ENCODE measurements at places on chromosomes 5 and 9. TPM values are rescaled to one million over a fixed set of nuclear protein-coding genes. Genes with fewer than 3 reads are reported as not detected.

Gene TMEM215
- total RNA-seq = not detected

DNA sequence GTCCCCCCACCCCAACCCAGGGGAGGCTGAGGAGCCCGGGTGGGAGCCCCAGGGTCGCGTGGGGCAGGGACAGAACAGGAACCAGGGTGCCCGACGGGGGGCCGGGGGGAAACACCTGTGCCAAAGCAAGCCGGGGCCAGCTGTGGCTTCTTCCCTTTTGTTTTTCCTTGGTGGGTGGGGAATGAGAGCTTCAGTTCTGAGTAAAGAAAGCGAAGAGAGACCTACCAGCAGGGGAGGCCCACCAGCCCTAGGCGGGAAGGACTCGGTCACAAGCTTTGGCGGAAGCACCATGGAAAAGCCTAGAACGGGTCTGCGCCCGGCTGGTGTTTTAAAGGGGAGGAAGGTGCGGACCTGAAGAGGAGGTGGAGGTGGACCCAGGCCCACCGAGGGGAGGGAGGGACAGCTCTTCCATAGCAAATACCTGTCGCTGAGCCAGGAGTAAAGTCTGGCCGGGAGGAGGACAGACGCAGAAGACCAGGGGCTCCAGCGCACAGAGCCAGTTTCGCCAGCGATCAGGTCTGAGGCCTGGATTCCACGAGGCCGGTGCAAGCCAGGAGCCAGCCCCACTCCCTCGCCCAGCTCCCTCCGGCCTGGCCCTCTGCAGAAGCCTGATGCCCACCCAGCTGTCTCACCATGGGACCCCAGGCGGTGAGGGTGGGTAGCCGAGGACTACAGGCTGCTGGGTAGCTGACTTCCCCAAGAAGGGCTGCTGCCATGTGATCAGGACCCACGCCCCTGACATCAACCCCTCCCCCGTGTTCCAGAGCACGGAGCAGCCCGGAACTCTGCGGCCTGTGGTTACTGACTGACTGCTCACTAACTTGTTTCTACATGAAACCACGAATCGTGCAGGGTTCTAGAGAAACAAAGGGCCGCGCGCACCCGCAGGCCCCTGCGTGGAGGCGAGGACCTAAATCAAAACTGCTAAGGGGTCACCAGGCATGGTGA is 849 bp upstream of the MGAT1 start:
- H3K4me3 ChIP-seq = peak overlapping the region; percentile 88
- DNase-seq = peak; percentile 76
- H3K27ac ChIP-seq = peak overlapping the region; percentile 97

GRCh38 chr5:137659209-137659608 is 76.7 kb downstream of the KLHL3 start:
- no peaks in the 10 kb centered on the region for H3K27me3 ChIP-seq
- H3K4me1 ChIP-seq = peaks cover 8% of the 10 kb centered on the region
- no peaks in the 10 kb centered on the region for H3K36me3 ChIP-seq
- no peak for DNase-seq
- no peak overlapping the region for H3K4me3 ChIP-seq

GRCh38 chr5:137486707-137487106 is 12.4 kb downstream of the SPOCK1 start:
- no peaks in the 10 kb centered on the region for H3K4me1 ChIP-seq
- no peaks in the 10 kb centered on the region for H3K36me3 ChIP-seq
- no peak for DNase-seq
- no peak overlapping the region for H3K27ac ChIP-seq
- H3K27me3 ChIP-seq = no peaks in the 10 kb centered on the region
- H3K4me3 ChIP-seq = no peak overlapping the region

- H3K27ac ChIP-seq = no peak overlapping the region
- no peaks in the 10 kb centered on the region for H3K36me3 ChIP-seq
- no peaks in the 10 kb centered on the region for H3K4me1 ChIP-seq
- DNase-seq = no peak
Observed at GRCh38 chr9:78918976-78919375, 622.1 kb downstream of the PSAT1 start.

GRCh38 chr9:100290714-100291113 is 62.0 kb downstream of the TEX10 start:
- peaks cover 5% of the 10 kb centered on the region for H3K36me3 ChIP-seq
- H3K4me1 ChIP-seq = no peaks in the 10 kb centered on the region
- H3K27ac ChIP-seq = no peak overlapping the region
- DNase-seq = no peak

DNA sequence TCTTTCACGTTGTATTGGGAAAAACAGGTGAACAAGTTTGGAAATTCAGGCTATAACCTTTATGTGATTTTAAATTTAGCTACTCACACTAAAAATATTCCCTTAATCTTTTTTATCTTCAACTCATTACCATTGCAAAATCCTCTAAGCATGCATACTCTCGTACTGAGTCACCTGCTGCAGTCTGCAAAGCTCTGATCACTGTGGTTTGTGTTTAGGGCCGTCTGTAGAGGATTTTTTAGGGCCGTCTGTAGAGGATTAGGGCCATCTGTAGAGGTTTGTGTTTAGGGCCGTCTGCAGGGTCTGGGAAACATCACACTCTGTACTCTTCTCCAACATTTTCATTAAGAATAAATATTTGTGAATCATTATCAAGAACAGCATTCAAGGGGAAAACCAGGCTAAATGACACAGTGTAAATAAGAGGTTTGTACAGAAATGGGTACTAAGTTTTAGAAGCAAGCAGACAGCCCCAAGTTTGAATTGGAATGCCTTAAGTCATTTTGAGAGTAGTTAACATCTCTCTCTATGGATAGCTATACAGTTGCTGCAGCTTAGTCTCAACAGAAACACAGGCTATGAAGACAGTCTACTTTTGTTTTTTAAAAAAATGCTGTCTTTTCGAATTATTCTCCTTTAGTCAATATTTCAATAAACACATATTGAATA is 155.0 kb upstream of the TSLP start:
- no peak overlapping the region for H3K4me3 ChIP-seq
- H3K4me1 ChIP-seq = peaks cover 11% of the 10 kb centered on the region

DNA sequence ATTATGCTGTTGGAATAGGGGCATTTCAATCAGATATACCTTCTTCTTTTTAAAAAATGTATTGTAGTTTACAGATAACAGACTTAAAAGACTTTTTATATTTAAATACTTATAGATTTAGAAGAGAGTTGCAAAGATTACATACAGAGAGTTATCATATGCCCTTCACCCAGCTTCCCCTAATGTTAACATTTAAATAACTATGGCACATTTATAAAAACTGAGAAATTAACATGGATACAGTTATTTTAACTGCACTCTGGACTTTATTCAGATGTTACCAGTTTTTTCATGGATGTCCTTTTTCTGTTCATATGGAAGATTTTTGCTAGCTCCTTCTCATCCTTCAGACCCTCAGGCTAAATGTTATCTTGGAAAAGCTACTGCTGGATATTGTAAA is 123.2 kb downstream of the DOCK2 start:
- H3K27me3 ChIP-seq = no peaks in the 10 kb centered on the region
- no peaks in the 10 kb centered on the region for H3K4me1 ChIP-seq
- no peak for DNase-seq
- no peak overlapping the region for H3K27ac ChIP-seq
- H3K4me3 ChIP-seq = no peak overlapping the region

DNA sequence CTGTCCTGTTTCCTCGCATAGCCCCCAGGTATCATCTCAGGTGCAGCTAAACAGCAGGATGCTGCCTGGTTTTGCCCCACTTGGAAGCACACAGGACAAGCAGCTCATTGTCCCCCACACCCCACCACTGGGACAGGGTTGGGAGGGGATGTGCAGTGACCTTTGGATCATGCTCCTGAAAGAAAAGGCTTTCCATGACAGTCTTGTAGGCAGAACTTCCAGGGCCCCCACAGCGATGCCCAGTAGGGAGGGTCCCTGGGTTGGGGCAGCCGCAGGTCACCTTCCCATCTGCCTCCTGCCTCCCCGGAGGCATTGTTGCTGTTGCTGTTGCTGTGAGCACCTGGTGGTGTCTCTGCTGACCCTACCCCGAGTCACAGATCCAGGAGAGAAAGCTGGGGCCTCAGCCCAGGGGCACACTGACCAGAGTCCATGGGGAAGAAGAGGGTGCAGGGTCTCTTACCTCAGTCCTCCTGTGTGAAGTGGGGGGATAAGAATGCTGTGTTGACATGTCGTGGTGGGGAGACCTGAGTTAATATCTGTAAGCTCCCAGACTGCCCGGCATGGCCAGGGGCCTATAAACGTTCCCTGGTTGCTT is 8.5 kb downstream of the CEP72 start:
- H3K4me3 ChIP-seq = no peak overlapping the region
- peaks cover 18% of the 10 kb centered on the region for H3K36me3 ChIP-seq
- H3K4me1 ChIP-seq = no peaks in the 10 kb centered on the region

DNA sequence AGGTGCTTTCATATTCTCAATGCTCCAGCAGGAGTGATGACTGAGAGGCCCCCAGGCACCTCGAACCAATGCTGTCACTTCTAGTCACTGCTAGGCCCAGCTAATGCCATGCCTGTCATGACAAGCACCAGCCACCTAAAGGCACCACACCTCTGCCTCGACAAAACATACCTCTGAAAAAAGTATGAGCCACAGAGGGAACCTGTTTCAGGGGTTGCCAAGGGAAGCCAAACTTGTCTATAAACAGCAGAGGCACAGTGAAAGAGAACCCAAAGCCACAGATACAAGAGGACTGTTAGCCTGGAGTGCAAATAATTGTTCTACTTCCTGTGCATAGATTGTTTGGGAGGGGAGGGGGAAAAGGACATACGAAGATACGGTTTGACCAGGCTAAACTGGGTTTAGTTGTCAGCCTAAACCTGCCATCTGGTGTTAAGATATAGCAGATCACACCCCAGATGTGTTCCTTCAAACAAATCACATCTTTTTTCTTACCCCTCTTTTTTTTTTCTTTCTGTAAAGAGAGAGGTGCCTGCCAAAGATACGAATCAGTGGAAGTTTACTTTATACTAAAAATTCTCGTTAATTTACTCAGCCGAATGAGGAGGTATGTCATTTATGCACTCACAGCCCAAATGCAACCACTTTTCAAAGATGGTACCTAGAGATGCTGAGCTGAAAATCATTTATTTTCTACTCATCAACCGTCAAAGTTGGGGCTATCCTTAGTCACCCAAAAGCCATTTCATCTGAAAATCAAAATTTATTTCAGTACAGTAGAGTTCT is 45.7 kb downstream of the BNC2 start:
- H3K4me3 ChIP-seq = no peak overlapping the region
- H3K27ac ChIP-seq = peak overlapping the region; percentile 53
- no peaks in the 10 kb centered on the region for H3K4me1 ChIP-seq
- H3K27me3 ChIP-seq = no peaks in the 10 kb centered on the region

GRCh38 chr9:119968836-119969707 is 599.8 kb upstream of the BRINP1 start:
- no peaks in the 10 kb centered on the region for H3K27me3 ChIP-seq
- H3K4me1 ChIP-seq = peaks cover 5% of the 10 kb centered on the region
- no peak overlapping the region for H3K27ac ChIP-seq

DNA sequence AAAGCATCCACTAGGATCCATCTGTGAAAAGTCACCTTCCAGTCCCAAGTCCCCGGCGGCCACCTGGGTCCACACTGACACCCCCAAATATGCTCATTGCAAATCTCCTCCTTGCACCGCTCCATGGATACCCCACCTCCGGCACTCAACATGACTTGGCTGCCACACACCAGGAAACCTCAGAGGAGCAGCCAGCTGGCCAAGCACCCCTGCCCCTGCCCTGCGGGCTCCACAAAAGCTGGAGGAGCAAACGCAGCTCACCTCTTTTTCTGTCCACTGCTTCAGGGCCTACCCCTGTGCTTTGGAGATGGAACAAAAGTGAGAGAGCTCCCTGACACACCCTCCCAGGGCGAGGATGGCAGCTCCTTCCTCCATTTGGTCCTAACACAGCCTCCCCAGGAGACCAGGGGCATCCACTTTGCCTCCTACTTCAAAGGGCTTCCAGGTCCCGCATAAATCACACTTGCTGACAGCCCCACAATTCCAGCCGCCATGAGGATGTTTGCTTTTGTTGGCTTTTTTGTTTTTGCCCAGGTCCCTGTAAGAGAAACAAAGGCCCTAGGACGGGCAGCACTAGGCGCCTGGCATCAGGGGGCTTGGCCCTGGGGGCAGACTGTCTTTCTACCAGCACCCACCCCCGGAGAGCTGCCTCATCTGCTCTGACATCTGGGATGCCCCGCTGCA is 14.8 kb downstream of the ROR2 start:
- peak overlapping the region; percentile 65 for H3K27ac ChIP-seq
- DNase-seq = no peak
- no peaks in the 10 kb centered on the region for H3K36me3 ChIP-seq

- H3K4me3 ChIP-seq = no peak overlapping the region
- H3K27ac ChIP-seq = no peak overlapping the region
- H3K4me1 ChIP-seq = no peaks in the 10 kb centered on the region
- no peaks in the 10 kb centered on the region for H3K27me3 ChIP-seq
- H3K36me3 ChIP-seq = no peaks in the 10 kb centered on the region
Observed at GRCh38 chr5:84961903-84962302, 577.2 kb upstream of the EDIL3 start.

- no peaks in the 10 kb centered on the region for H3K4me1 ChIP-seq
- peaks cover 40% of the 10 kb centered on the region for H3K27me3 ChIP-seq
- H3K36me3 ChIP-seq = no peaks in the 10 kb centered on the region
- no peak overlapping the region for H3K4me3 ChIP-seq
- H3K27ac ChIP-seq = no peak overlapping the region
Observed at GRCh38 chr5:151338734-151339133, 8.6 kb downstream of the SLC36A2 start.

GRCh38 chr5:84862132-84862531 is 477.5 kb upstream of the EDIL3 start:
- no peak overlapping the region for H3K4me3 ChIP-seq
- H3K27ac ChIP-seq = no peak overlapping the region
- DNase-seq = no peak
- no peaks in the 10 kb centered on the region for H3K36me3 ChIP-seq
- no peaks in the 10 kb centered on the region for H3K4me1 ChIP-seq
- H3K27me3 ChIP-seq = no peaks in the 10 kb centered on the region

DNA sequence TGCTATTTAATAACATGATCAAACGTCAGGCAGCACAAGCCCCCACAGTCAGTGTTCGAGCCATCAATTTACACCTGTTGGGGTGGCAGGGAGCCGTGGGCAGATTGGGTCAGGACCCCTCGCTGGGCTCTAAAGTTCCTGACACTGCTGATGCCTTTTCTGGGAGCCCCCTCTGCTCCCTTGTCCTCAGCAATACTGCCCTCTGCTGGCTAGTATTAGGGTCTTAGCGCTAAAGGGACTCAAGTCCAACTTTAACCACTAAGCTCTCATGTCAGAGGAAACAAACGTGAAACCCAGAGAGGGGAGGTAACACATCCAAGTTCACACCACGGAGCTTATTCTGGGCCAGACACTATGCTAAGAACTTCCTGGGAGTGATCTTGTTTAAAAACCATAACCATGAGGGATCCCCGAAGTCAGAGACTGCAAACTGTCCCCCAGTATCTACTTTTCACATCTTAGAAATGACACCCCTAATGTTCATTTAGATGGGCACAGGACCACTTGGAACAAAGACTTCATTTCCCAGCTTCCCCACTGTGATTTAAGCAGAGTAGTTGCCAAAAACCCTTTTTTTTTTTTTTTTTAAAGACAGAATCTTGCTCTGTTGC is 20.4 kb downstream of the ANKS6 start:
- no peaks in the 10 kb centered on the region for H3K27me3 ChIP-seq
- no peak overlapping the region for H3K27ac ChIP-seq
- H3K4me3 ChIP-seq = no peak overlapping the region
- H3K4me1 ChIP-seq = no peaks in the 10 kb centered on the region

Measured in esophagus squamous epithelium (tissue), 5 donors.